ENCODE measurements at places on chromosomes 1 and 21. TPM values are rescaled to one million over a fixed set of nuclear protein-coding genes. Genes with fewer than 3 reads are reported as not detected.

DNA sequence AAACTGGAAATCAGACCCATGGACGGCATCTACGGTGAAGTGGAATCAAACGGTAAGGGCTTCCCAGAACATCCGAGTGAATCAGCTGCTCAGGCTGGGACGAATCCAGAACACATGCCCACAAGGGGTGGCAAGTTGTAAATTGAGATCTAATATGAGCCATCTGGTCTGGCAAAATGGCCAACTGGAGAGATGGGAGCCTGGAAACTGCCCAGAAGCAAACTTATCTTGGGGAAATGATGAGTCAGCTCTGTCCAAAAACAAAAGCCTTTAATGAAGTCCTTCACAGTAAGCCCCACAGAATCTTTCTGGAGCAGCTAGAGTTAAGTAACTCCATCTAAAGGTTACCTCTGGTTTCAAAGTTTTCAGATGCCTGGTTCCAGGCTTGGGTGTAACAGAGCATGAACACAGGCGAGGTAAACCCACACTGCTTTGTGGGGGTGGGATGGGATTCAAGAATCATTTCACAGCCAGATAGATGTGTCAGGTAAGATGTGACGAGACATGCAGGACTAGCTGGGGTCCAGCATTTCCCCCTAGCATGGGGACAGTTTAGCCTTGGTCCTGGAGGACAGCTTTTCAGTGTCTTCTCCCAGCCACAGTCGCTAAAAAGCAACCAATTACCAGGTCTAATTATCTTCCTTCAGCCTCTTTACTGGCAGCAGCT lies 10.5 kb upstream of the SRP9 start:
- no peak for DNase-seq

The RNU1-2 gene
- total RNA-seq: 3,598 TPM

The TNFRSF14 gene
- 1.2 TPM for total RNA-seq

The TSACC gene
- total RNA-seq: not detected

GRCh38 chr1:81452693-81453366 lies 347.9 kb upstream of the ADGRL2 start:
- no peak for DNase-seq

The ORC1 gene
- total RNA-seq: 3.4 TPM

GRCh38 chr1:181127898-181128453 lies 39.5 kb downstream of the IER5 start:
- DNase-seq: no peak

DNA sequence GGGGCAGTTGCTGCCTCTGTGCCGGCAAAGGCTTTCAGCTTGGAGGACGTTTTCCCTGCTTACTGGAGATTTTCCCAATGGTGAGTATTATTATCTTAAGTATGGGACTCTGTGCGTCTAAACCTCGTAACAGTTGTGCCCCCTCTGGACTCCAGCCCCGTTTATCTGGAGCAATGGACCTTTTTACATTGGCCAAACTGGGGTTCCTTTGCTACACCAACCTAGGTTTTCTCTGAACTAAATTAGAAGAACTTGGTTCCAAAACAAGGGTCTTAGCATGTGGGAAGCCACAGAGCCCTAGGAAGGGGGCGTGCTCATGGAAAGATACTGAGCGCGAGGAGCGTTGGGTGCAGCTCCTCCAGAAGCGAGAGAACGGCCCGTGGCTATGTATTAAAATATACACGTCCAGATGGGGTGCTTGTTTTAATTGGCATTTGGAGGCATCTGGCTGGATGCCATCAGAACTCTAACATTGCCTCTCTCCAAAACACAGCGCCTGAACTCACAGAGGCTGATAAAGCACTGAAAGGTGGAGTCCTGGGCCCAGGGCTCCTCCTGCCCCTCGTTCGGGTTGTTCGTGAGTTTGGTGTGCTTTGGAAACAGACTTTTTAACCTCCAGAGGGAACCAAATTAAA lies 28.4 kb downstream of the POFUT2 start:
- DNase-seq: no peak

DNA sequence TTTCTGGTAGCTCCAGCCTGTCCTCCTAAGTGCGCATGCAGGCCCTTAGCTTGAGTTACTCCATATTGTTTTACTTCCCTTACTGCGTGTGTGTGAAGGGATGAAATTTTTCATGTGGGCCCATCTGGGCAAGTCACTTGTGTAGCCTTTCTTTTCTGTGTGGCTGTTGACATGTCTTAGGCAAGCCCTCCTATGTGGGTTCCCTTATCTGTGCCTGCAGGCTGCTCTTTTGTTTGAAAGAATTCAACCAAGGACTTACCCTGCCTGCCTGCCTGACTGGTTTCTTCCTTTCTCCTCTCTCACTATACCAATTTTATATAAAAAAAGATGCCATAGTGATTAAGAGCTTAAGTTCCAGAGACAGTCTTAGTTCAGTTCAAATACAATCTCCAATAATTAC lies 249.3 kb downstream of the ATG4C start:
- no peak for DNase-seq

The TAL1 gene
- 2.1 TPM for total RNA-seq

GRCh38 chr1:185965870-185966269 lies 231.7 kb downstream of the HMCN1 start:
- no peak for DNase-seq

DNA sequence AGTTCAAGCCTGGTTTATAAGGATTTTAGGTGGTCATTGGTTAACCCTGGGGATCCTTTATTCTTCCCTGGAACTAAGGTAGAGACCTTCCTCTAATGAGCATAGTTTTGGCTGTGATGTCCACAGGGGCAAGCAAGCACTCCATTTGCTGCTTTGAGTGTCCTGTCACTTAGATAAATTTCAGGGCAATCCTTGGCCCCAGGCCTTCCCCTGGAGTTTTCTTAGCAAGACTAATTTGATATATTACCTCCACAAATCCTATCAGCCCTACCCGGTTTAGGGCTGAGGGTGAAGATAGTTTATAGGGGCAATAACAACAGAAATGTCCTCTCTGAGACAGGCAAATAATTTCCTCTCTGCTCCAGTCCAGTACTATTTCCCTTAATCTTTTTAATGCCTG lies 166.6 kb downstream of the CYYR1 start:
- no peak for DNase-seq

The TGFBR3 gene
- total RNA-seq: 0.98 TPM

- DNase-seq: no peak
Observed at GRCh38 chr1:238690415-238690814, 696.0 kb upstream of the CHRM3 start.

The DIRAS3 gene
- not detected for total RNA-seq

- no peak for DNase-seq
Observed at GRCh38 chr1:224196813-224197600, 14.0 kb downstream of the DEGS1 start.

The TFF3 gene
- total RNA-seq: not detected

The OTUD7B gene
- 15.4 TPM for total RNA-seq

DNA sequence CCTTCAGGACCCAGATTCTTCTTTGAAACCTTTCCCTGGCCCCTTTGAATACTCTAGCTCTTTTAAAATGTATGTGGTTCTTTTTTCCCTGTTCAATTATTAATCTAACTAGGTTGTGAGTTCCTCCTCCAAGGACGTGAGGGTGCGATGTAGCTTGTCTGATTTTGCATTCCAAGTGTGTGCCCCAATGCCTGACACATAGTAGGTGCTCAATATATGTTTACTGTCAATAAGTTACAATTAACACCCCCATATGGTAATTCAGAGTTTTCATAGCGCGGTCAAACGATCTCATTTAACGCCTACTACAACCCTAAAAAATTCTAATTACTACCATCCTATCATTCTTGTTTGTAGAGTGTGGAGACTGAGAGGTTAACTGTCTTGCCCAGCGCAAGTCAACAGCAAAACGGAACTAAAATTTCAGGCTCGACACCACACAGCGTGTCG lies 482 bp upstream of the MTR start:
- no peak for DNase-seq

The DUSP23 gene
- total RNA-seq: 11.6 TPM

- no peak for DNase-seq
Observed at GRCh38 chr1:68375919-68376318, 73.8 kb downstream of the RPE65 start.

GRCh38 chr1:37995751-37996345 lies 6.0 kb upstream of the SF3A3 start:
- peak; percentile 38 for DNase-seq

- no peak for DNase-seq
Observed at GRCh38 chr1:240350910-240351331, 259.2 kb downstream of the FMN2 start.

The WNT2B gene
- 4.0 TPM for total RNA-seq

- DNase-seq: no peak
Observed at GRCh38 chr1:222225316-222225691, 322.6 kb downstream of the HHIPL2 start.

- DNase-seq: peak; percentile 26
Observed at GRCh38 chr1:17304151-17304825, 3.7 kb upstream of the PADI4 start.

GRCh38 chr1:207579436-207579799 lies 65.5 kb upstream of the CR1L start:
- peak; percentile 60 for DNase-seq

GRCh38 chr1:115679141-115679611 lies 37.4 kb downstream of the VANGL1 start:
- DNase-seq: no peak

DNA sequence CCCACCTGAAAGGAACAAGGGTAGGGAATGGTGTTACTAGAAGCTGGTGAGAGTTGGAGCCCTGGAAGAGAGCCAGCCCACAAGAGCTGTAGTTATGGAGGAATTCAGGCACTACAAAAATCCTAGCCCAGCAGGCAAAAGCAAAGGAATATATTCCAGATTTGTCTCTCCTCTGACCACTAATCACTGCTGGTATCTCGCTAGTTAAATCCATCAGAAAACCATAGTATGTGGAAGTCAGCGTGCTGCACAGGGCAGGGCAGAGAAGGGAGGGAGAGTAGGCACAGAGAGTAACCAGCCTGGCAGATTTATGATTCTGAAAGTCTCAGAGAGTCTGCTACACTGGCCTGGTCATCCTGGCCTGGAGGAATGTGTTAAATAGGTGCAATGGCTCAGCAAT lies 88.6 kb downstream of the SELENOF start:
- no peak for DNase-seq

DNA sequence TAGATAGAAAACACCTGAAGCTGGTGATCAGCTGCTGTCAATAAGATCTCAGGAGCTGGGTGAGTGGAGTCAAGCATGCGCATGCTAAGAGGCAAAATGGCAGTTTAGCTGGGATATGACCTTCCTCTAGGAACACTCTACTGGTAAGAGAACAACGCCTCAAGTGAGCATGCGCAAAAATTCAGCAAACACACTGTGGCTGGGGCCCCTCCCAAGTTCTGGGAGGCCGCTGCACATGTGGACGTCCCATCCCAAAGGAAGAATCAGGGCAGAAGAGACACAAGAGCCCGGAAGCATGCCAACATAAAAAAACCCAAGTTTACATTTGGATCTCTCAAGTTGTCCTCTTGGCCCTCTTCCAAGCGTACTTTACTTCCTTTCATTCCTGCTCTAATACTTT lies 126.3 kb upstream of the F3 start:
- DNase-seq: no peak

GRCh38 chr21:40471103-40471502 lies 375.9 kb downstream of the DSCAM start:
- no peak for DNase-seq

DNA sequence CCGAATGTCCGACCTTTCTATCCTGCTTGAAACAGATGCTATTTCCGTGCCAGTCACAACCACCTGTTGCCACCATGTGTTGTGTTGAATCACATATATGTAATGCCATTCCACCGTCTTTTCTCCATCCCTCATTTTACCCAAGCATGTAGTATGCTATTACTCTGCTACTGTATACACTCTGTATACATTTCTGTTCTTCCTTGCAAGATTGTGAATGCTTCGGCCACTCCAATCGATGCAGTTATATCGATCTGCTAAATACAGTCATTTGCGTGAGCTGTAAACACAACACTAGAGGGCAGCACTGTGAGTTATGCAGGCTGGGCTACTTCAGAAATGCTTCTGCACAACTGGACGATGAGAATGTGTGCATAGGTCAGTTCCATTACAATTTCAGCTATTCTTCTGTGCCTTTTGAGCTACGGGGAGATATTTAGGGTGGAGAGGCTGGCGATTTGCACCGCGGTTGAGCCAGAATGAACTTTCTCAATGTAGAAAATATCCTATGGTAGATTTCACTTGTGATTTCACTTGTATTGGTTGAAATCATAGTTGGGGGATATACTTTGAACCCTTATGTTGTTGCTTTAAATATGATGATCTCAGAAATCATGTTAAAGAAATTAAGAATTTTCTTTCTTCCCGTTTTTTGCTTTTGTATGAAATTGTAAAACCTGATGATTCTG lies 289.8 kb downstream of the NTNG1 start:
- DNase-seq: peak; percentile 28

GRCh38 chr21:17780539-17780938 lies 38.6 kb downstream of the C21orf91 start:
- no peak for DNase-seq

DNA sequence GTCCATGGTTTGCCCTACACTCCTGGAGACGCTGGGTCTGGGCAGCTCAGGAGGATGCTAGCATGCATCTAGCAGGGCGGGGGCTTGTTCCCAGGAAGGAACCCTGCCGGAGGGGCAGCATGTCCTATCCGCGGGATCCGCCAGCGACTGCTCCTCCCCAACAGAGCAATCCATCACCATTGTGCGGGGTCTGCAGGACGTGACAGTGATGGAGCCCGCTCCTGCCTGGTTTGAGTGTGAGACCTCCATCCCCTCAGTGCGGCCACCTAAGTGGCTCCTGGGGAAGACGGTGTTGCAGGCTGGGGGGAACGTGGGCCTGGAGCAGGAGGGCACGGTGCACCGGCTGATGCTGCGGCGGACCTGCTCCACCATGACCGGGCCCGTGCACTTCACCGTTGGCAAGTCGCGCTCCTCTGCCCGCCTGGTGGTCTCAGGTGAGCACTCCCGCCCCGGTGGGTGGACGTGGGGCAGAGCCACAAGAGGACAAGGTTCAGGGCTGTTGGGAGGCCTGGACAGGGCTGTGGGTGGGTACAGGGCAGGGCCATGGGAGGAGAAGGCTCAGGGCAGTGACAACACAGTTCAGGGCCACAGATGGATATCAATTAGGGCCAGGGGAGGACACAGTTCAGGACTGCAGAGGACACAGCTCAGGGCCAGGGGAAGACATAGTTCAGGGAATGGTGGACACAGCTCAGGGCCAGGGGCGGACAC lies 71.3 kb downstream of the OBSCN start:
- no peak for DNase-seq

- DNase-seq: no peak
Observed at GRCh38 chr1:156503698-156504437, 3.3 kb upstream of the MEF2D start.

DNA sequence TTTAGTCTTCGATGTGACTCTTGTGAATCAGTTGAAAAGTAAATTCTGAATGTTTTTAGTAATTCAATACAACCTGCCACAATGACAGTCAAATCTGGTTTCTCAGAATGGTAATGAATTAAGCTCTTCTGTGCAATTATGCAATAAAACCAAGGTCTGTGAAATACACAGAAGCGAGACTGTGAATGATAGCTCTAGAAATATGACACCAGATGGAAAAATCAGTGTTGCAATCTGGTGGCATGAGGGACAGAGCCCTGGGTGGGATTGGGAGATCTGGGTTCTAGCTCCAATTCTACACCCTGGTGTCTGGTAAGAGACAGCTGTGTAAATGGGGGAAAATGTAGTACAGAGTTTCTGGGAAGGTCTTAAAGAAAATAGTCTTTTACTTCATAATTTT lies 586.4 kb upstream of the ZRANB2 start:
- no peak for DNase-seq

GRCh38 chr1:197606168-197606845 lies 169.0 kb downstream of the DENND1B start:
- no peak for DNase-seq
